ENCODE measurements at places on chromosomes 7 and 10.

GRCh38 chr10:5949009-5949759 is 28.2 kb downstream of the IL15RA start:
- DNase-seq, result no peak

DNA sequence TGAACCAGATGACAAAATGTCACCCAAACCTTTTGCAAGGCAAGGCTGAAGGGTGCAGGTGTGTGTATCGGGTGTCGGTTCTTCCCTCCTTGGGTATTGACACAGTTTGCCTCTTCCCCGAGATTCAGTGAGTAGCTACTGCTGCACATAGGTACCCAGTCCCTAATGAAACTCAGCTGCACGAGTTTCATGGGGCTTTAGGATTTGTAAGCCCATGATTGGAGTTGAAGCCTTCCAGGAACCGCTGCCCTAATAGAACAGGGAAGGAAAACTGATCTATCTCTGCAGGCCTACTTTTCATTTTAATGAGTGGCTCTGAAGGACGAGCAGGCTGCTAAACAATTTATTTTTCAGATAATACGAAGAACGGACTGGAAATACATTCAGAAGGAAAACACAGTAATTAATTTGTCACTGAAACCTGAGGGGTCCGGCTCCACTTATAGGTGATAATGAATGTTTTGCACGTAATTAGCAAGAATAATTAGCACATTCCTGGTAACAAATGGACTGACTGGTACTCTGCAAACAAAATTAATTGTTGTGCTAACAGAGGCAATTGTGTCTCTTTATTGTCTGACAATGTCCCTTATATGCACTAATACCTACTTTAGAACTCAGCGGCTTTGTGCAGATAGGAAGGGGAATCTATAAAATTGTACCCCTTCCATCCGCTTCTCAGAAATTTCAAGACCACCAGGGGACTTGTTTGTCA is 49.6 kb upstream of the FZD8 start:
- DNase-seq, result no peak

GRCh38 chr10:36185097-36185496 is 543.0 kb upstream of the FZD8 start:
- no peak for DNase-seq

GRCh38 chr7:9200626-9201025 is 767.2 kb downstream of the NXPH1 start:
- no peak for DNase-seq

- DNase-seq, result peak; percentile 82
Measured at GRCh38 chr10:104580774-104581675, 60.1 kb upstream of the SORCS3 start.

- DNase-seq, result no peak
Measured at GRCh38 chr7:73719806-73720169, 319 bp upstream of the STX1A start.

- DNase-seq, result no peak
Measured at GRCh38 chr10:126387041-126387921, 996 bp downstream of the ADAM12 start.

- no peak for DNase-seq
Measured at GRCh38 chr7:70383066-70383782, 748.7 kb upstream of the GALNT17 start.

GRCh38 chr10:23200997-23201652 is 9.0 kb downstream of the PTF1A start:
- no peak for DNase-seq

DNA sequence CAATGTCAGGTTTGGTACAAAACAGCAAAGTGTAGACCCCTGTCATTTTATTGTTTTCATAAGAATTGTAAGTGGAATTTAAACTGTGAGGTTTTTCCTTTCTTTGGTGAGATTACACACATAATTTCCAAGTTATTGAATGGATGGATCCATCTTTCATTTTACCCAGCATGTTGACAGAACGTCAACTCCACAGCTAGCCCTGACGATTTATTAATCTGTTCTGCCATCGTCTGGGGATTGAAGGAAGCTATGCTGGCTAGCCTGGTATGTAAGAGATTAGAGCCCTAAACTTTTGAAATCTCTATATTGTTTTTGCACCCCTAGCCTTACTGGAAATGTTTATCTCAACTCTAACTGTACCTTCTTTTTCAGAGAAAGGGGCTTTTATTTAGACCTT is 8.6 kb downstream of the WNT16 start:
- no peak for DNase-seq

DNA sequence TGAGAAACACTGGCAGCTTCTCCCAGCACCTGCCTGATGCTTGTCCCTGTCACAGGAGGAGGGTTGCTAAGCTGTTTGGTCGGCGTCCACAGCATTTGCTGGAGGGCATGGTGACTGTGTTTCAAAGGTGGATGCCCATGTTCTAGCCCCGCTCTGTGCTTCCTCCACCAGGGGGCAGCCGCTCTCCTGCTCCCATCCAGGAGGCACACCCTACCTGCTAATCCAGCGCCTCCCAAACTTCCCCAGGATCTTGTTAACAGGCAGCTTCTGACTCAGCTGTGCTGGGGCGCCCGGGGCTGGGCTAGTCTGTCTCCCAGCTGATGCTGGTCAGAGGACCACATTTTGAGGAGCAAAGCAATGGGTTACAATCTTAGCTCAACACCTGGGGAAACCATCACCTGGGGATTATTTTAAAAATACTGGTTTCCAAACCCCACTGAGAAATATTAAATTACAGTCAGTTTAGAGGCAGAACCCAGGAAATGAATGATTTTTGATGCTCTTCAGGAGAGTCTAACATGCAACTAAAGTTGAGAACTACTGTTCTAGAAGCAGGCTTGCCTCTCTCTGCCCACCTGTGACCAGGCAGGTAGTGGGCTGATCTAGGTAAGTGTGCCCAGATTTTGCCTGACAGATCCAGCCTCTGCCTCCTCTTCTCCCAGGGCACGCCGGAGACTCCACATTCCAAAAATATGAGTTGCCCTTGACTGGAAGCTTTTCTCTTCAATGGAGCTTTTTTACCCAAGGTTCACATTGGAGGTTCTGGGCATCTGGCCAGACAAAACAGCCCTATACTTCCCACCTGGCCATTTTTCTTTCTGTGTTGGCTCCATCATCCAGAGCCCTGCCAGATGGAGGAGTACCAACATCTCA is 92.7 kb upstream of the GPR26 start:
- no peak for DNase-seq

DNA sequence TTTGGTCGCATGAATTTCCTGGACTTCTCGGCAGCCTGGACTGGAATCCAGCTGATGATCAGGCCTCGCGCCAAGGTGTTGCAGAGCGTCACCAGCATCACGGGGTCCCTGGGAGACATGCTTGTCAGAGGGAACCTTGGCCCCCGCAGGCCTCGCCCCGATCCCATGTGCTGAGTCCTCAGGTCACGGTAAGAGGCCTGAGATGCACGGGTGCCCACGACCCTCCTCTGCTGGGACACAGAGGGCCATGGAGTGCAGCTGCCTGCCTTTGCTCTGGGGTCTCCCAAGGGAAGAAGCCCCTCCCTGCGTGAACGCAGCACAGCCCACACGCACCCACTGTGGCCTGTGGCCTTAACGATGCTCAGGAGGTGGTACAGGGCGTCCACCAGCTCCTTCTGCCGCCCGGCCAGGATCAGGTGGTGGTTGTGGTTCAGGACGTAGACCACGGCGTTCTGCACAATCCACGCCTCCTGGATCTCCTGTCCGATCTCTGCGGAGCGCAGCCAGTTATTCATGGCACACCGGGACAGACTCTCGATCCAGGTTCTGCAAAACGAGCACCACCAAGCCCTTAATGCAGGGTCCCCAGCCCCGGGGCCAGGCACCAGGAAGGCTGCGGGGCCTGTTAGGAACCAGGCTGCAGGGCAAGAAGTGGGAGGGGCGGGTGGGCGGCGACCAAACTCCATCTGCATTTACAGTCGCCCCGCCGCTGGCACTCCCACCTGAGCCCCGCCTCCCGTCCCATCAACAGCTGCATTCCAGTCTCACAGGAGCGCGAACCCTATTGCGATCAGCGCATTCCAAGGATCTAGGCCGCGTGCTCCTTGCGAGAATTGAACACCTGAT is 29.4 kb downstream of the CFAP46 start:
- DNase-seq, result peak; percentile 12

GRCh38 chr10:27437775-27438174 is 66.3 kb upstream of the RAB18 start:
- DNase-seq, result no peak

DNA sequence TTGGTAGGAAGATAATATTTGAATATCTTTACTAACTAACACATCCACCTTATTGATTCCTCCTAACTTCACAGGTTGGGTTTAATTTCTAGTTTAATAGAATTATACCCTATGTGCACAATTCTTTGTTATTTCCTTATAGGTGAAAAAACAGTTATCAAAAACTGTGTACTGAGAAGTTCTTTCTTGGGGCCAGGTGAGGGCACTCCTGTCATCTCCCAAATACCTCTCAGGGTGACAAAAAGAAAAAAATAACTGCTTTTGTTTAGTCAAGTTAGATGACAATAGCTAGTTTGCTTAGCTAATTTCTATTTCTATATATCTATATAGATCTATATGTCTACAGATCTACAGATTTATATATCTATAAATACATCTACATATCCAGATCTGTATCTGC is 10.1 kb downstream of the FZD8 start:
- DNase-seq, result no peak

DNA sequence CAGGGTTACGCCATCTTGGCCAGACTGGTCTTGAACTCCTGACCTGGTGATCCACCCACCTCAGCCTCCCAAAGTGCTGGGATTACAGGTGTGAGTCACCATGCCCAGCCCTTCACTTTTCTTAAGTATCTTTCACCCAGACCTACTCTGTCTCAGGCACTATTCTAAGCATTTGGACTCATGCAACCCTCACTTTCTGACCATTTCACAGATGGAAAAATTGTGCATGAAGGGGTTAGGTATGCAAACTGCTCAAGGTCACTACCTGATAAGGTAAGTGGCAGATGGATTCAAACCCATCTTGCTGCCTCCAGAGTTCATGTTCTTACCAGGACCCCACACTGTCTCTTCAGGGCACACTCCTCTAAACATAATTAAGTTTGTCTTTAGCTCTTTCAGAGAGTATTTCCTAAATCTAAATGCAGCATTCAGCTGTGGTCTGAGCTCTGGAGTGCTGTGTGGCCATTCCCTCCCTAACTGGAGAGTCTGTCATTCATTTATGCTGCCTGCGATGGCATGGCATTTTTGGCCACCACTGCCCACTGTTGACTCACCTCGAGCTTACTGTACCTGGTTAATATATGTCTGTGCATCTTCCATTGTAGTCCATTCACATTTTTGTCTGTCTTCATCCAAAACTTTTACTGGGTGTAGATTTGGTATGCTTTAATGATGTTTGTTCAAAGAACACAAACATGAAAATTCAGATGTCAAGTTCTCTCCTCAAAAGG is 88.4 kb downstream of the CCDC71L start:
- DNase-seq, result no peak

DNA sequence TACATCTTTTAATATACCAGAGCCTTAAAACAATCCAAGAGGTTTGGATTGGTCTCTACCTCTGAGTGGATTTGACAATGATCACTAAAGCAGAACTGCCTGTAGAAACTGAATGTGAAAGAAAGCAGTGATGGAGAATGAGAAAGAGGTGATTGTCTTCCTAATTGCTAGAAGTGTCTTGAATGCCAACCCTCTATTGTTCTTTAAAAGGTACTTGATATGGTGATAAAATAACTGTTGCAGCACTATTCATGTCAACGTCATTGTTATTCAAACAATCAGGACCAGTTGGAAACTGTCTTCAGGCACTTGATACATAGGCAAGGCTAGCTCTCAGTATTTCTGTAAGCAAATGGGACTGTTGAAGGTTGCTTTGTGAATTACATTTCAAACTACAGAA is 47.9 kb upstream of the ITPRID1 start:
- DNase-seq, result no peak

DNA sequence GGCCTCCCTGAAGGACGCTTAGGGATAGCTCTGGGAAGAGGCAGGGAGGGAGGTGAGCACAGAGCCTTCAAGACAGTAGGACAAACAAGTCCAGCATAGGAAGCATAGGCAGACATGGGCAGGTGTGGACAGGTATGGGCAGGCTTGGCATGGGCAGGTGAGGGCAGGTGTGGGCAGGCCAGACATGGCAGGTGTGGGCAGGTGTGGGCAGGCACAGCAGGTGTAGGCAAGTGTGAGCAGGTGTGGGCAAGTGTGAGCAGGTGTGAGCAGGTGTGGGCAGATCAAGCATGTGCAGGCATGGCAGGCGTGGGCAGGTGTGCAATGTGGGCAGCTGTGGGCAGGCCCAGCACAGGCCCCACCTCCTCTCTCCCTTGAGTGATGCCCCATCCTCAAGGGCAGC is 148.8 kb upstream of the ZMIZ1 start:
- DNase-seq, result no peak

- no peak for DNase-seq
Measured at GRCh38 chr7:30173058-30173897, 38.5 kb downstream of the MTURN start.

- no peak for DNase-seq
Measured at GRCh38 chr10:50540069-50540825, 83.5 kb downstream of the SGMS1 start.

DNA sequence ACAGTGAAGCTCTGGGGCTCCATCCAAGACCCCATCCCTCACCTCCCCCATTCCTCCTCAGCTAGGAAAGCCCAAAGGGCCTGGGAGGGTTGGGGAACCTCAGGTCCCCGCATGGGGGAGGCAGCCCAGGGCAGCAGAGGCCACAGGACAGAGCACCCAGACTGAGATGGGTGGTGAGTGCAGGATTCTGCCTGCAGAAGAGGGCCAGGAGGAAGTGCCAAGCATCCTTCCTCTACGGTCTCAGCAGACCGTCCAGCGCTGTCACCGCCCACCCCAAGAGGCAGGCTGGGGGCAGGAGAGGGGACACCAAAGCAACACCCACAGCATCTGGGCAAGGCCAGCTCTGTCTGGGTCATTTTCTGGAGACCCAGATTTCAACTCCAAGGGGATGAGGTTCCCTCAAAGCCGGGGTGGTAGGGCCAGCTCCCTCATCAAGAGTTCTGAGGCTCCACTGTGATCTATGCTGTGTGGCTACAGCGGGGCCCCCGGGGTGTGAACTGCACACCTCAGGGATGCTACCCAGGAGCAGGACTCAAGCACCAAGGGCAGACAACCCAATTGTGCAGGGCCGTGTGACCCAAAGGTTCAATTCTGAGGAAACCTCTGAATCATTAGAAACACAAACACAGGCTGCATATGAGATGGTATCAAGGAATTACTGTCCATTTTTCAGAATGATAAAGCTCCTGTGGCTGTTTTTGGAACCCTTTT is 46.8 kb downstream of the CAMK2B start:
- DNase-seq, result no peak

GRCh38 chr7:130901209-130901783 is 167.3 kb upstream of the KLF14 start:
- no peak for DNase-seq

- no peak for DNase-seq
Measured at GRCh38 chr10:35040760-35041501, 49.2 kb downstream of the CUL2 start.
